ENCODE measurements at places on chromosomes 3 and 15.

- no peak for DNase-seq
Observed at GRCh38 chr15:43932907-43933306, 106.1 kb downstream of the WDR76 start.

DNA sequence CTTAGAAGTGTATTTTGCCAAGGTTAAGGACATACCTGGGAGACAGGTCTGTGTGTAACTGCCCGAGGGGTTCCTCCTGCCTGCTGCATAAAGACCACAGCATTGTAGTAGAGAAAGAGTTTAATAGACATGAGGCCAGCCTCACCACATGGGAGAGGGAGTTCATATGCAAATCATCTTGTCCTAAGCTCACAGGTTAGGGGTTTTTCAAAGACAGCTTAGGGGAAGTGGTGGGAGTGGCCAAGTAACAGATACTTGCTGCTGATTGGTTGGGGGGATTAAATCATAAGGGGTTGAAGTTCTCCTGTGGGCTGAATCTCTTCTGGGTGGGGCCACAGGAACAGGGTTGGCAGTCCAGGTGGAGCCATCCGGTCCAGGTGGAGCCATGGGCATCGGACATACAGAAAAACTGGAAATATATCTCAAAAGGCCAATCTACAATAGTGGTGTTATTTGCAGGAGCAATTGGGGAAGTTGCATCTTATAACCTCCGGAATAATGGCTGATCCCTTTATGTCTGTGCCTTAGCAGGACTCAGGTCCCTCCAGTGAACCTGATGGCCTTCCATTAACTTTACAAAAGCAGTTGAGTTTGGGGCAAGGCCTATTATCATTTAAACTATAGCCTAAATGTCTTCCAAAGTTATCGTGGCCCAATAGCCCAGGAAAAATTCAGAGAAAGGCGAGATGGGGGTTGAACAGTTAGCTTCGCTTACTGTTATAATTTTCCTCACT, 86.0 kb upstream of the MFGE8 start:
- no peak for DNase-seq

DNA sequence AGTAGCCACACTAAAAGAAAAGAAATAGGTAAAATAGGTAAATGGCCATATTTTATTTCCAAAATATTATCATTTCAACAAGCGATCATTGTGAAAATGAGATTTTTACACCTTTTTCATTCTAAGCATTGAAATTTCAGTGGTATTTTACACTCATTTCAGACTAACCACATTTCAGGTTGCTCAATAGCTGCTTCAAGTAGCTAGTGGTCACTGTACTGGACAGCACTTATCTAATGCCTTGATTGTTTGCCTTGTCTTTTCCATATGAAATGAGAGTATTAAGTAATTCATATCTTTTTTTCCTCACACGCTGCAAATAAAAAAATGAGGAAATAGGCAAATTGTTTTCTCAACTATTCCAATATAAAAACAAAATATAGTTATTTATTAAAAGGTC, 332.8 kb downstream of the NLGN1 start:
- DNase-seq, result no peak

DNA sequence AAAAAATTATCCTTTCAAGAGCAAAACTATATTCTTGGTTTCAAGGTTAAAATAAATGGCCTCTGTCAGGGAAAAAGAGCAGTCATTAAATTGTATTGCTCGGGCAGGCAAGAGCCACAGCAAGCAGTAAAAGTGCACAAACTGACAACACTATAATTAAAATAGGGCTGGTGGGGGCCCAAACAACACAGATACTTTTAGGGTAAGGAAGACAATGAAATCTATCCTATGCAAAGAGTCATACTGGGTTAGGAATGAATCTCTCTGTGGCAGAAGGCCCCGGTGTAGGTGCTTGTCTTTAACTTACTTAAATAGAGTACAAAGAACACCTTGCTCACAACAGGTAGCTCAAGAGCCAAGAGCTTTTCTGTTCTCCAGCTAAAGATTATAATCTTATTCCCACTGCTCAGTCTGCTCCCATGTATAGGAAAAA, 94.7 kb downstream of the DLG1 start:
- DNase-seq, result no peak

DNA sequence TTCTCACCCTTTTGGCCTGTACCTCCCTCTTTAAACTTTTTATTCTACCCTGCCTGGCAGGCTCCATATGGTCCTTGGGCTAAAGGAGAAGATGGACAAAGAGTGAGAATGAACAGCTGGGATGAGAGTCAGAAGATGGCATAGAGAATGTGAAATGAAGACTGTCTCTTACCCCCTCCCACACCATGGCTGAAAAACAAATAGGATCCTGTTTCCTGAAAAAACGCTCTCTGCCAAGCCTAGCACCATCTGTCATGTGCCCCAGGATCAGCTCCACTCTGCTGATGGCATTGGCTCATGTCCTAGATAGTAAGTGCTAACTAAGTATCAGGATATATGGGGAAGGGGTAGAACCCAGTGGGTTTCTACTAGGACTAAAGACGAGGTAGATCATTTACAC, 238.6 kb downstream of the MEX3B start:
- no peak for DNase-seq

GRCh38 chr3:170225166-170225565, 2.9 kb downstream of the PRKCI start:
- DNase-seq, result no peak

DNA sequence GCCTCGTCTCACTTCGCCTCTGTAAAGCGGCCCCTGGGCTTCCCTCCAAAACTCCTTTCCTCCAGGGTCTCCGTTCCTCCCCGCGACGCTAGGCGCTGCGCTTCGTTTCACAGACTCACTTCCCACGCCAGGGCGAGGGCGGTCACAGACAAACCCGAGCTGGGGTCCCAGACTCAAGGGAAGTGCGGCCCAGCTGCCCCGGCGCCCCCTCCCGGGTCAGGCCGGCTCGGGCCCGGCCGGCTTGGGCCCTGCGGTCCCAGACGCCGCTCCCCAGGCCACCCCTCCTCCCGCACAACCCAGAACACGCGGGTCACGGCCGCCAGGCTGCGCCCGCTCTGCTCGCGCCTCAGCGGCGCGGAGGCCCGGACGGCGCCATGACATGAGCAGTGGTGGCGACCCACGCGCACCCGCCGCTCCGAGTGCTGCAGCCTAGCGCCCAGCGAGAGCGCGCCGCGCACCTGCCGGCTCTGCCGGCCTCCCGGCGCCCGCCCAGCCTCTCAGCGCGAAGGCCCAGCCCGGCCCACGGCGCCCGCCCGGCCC, 547 bp downstream of the NUP210 start:
- DNase-seq, result no peak

- peak; percentile 20 for DNase-seq
Observed at GRCh38 chr15:35150361-35150760, 65.3 kb upstream of the NANOGP8 start.

- peak; percentile 2 for DNase-seq
Observed at GRCh38 chr3:133038089-133038730, at the start of gene TMEM108. TSS of gene TMEM108 (plus strand) at chr3:133038391.

GRCh38 chr15:73017987-73018386, 34.3 kb upstream of the NEO1 start:
- no peak for DNase-seq

DNA sequence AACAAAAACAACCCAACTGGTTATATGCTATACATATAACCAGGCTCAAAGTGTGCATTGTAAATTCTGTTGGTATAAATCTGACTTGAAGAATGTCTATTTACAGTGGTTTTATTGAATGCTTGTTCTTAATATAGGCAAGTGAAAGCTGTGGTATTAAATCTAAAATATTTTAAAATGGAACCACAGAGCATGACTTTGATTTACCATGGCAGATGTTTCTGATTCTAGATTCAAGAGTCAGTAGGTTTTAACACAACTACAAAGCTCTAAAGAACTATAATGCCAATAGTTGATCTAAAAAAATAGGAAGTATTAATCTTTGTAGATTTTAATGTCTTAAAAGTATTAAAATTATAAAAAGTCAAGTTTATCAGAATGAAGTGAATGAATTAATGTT, 141.9 kb upstream of the PLSCR5 start:
- DNase-seq, result no peak

GRCh38 chr3:112856537-112856936, 9.9 kb upstream of the CD200R1L start:
- DNase-seq, result no peak

GRCh38 chr3:116000311-116000710, 377.0 kb downstream of the GAP43 start:
- DNase-seq, result peak; percentile 49

- DNase-seq, result no peak
Observed at GRCh38 chr3:72496051-72496670, 352.1 kb downstream of the SHQ1 start.

DNA sequence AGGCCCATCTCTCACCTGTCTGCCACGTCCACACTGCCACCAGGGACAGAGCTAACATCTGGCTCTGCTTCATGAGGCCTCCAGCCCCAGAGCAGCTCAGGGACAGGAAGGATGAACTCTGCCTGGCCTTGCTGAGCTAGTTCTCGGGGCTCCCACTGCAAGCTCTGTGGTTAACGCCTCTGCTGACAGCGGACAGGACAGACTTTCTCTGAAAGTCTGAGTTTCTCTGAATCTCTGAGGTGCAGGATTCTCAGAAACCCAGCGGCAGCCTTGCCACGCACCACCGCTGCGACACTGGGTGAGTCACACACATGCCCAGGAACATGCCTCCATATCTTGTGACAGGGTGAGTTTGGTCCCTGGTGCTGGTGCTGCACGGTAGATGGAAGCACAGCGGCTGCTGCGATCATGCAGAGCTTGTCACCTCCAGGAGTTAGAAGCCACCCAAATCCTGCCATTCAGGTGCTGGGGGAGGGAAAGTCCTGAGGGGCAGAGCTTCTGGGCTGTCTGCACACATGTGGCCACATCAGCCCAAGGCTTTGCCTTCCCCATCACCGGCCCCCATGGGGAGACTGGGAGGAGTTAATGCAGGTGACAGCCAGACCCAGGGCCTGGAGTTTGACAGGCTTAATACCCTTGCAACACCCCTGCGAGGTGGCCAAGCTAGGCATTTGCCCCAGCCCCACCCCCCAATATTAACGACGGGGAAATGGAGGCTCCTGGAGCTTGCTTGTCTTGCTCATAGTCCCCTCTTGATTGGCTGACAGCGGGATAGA, 267.0 kb downstream of the PLCL2 start:
- no peak for DNase-seq

- DNase-seq, result no peak
Observed at GRCh38 chr3:39972508-39972907, 163.1 kb downstream of the MYRIP start.

DNA sequence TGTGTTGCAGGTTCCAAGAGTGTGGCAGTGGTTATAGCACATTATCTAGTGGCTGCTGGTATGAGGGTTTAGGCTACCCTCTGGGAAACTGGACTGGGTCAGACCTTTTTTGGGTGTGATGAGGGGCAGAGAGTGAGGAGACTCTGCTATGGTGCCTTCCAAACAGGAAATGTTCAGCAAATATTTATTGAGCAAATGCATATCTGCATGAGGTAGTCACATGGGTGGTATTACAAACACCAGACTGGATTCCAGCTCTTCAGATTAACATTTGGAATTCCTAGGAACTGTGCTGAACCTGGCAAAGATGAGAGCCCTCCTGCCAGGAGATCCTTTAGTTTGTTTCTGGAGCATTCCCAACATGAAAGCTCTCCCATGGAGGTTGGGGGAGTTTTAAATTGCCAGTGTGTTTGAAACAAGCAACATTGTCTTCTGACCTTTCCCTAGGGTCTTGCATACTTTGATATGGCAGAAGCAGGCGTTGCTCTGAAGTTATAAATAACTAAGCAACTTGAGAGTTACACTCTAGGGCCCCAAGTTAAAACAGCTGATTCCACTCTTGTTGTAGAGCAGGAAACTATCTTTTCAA, 341.2 kb upstream of the C2CD4B start:
- no peak for DNase-seq

- peak; percentile 91 for DNase-seq
Observed at GRCh38 chr3:59049671-59050331, at the start of gene CFAP20DC. TSS of gene CFAP20DC (minus strand) at chr3:59050025. CDS start at chr3:59049631, 394 bp downstream.

GRCh38 chr3:137062250-137062649, 104.5 kb downstream of the IL20RB start:
- DNase-seq, result no peak

DNA sequence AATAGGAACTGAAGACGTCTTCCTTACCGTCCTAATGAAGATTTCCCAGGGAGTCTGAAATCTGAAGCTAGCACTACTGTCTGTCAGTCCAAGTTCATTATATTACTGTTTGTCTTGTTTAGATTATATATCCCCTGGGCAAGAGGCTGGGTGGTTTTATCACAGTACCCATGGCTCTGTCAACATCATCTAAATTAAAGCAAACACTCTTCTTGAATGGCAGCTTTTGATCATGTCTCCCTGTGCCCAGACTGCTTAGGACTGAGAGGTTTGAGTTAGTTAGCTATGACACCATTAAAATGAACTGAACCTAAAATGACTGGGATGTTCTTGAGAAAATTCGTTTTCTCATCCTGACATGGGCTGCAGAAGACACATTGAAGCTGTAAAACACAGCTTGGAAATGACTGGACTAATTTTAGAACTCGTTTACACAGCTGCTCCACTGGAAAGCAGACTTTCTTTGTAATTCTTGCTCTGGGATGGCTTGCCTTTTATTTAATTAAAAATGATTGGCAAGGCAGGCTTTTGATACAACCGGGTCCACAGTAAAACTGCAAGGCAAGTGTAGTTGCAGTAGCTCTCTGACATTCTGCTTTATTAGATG, 243.5 kb downstream of the MFSD1 start:
- DNase-seq, result no peak

- DNase-seq, result no peak
Observed at GRCh38 chr3:2826453-2826852, 283.7 kb downstream of the IL5RA start.

- no peak for DNase-seq
Observed at GRCh38 chr15:64586259-64586870, 126.0 kb downstream of the ZNF609 start.

DNA sequence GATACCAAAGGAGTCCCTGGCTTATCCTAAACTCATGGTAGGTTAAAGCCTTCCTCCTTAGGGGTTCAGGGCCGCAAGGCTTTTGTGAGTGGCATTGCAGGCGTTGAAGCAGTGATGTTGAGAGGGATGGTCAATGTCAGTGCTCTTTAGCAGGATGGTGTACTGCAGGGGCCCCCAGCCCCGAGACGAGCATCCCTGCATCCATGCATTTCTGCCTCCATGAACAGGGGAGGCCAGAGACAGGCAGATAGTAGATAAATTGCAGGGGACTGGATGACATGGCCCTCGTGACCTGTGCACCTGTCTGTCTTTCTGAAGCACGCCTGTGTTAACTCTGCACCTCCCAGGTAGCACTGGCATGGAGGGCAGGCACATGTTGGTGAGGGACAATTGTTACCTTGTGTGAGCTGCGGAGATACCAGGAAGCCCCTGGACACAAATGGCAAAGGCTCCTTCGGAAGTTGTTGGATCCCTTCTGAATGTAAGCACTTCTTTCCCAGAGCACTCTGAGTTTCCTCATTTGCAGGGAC, 133.5 kb downstream of the SNRPN start:
- no peak for DNase-seq

DNA sequence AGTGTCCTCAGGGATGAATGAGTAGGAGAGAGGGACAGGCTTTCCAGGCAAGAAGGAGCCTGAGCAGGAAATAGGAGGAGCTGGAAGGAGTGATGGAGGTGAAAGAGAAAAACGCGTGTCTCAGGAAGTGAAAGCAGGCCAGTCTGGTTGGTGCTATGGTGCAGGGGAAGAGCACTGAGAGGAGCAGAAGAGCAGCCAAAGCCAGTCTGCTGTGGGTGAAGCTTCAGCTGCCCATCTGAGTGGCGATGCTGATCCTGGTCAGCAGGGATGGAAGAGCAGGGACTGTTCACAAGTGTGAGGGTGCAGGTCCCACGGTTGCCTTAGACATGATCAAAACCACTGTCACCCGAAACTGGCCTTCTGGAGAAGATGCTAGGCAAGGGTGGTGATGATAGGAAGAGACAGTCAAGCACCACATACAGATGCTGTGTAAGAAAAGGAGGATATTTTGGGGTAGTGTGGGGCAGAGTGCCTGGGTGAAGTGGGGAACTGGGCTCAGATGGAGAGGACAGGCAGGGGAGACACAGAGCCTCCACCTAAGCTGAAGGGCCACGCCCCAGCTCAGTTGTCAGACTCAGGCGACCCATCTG, 5.5 kb upstream of the KY start:
- DNase-seq, result no peak

All from fibroblast of the conjunctiva (primary cell).